ENCODE measurements at places on chromosomes 12 and 14.

DNA sequence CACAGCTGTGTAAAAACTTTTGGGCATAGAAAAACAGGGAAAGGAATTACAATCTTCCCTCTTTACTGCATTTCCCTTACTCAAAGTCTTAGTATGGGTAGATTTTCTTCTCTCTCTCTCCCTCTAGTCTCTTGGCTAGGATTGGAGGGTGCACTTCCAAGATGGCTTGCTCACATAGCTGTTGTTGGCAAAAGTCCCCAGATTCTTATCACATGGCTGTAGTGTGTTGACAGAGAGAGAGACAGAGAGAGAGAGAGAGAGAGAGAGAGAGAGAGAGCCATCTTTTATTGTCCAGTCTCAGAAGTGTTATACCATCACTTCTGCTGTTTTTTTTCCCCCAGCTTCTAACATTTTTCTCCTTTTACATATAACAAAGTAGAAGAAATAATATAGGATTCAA is 6.3 kb upstream of the OR4E2 start:
- no peak for DNase-seq

DNA sequence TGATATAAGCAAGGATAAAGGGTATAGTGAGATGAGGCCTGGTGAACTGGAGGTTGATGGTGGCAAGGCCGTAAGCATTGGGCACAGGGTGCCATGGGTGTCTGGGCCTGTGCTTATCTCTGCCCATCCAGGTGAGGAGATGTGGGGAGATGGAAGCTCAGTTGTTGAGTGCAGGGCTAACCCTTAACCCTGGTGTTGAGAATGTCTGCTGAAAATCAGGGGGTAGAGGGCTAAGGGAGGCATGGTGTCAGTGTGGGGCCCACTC is 86.1 kb downstream of the SYNE2 start:
- DNase-seq = no peak

DNA sequence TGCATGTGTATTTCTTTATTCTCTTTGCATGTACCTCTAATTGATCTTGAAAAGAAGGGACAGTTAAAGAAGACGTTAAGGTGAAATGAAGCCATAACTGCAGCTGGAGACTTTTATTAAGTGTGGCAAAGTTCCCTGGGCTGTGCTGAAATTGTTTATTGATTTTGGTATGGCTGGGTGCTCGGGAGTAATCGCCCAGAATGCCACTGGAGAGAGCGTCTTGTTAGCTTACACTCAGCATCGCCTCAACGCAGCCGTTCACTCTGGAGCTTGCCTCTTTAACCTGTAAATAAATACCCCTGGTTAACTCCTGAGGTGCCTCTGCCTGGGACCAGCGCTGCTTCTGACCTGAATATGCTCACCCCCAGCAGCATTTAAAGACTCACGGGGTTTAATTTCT is 98.6 kb downstream of the GPATCH2L start:
- no peak for DNase-seq

- DNase-seq = no peak
These were observed 11.1 kb downstream of the GPR84 start for GRCh38 chr12:54352891-54353874.

- no peak for DNase-seq
These were observed 270.8 kb downstream of the ZFP36L1 start for GRCh38 chr14:68521961-68522509.
